ENCODE measurements at places on chromosomes 11 and 22.

- no peak for DNase-seq
Observed at GRCh38 chr11:90635151-90635550, 412.3 kb upstream of the CHORDC1 start.

DNA sequence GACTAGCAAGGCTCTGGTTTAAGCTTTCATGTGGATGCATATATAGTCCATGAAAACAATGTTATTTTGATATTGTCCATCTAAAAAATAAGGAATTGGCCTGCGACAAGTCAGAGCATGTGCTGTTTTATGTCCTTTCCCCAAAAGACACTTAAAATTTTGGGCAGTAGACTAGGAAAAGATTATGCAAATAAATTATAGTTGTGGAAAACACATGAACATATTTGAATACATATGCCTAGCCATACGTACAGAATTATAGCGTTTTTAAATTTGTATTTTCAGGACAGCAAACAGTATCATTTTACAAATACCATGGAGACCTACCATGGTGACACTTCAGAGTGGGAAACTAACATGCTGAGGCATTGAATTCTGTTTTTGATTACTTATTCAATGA, 113.8 kb upstream of the SLC5A12 start:
- no peak for DNase-seq

DNA sequence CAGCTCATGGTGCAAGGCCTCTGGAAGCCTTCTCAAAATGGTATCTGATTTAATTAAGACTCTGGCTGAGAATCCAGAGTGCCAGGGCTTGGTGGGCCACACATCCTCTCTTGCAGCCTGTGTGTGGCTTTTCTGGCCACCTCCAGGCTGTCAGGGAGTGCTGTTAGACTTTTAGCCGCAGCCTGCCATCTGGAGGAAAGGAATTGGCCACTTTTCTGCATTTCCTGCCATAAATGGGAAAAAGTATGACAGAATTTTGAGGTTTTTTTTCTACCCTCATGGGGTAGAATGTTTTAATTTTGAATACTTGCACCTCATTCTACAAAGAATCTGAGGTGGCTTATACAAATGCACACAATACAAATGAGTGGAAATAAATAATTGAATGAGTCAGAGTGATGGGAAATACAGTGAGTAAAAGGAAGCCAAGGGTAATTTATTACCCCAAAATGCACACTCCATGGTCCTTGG, 218.4 kb downstream of the ADAMTS15 start:
- no peak for DNase-seq

GRCh38 chr11:122163053-122163819, 47.2 kb upstream of the BLID start:
- DNase-seq = no peak

DNA sequence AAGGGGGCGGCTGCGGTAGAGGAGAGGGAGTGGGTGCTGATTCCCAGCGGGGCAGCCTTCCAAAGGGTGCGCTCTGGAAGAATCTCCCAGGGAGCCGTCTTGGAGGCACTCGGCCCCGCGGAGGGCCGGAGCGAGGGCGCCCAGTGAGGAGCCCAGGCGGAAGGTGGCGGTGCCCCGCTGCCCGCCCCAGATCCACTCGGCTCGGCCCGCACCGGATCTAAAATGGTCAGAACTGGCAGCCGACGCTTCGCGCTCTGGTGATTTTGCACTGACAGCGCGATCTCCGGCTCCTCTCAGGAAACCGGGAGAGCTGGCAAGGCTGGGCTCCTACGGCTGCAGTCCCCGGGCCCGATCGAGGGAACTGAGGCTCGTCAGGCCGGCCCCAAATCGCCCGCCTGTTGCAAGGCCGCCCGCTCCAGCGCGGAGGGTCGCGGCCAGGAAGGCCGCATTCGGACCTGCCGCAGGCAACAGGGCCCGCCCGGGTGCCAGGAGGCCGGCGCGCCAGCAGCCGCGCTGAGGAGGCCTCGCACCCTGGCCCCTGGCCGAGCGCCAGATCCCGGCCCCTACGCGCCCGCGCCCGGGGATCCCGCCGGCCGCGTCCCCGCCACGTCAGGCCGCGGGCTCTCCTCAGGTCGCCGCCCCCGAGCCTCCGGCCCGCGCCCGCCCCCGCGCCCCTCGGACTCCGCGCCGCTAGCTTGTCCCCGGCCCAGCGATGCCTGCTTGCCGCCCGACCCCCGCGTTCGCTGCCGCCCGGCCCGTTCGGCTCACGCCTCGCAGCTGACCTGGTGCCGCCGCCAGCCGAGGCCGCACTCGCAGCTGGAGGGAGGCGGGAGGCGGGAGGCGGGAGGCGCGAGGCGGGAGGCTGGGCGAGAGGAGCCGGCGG, at the start of gene KLHL22:
Gene KLHL22, minus strand, starts transcription at position 818 of the 883 bp plus-strand sequence. CDS start 6,584 bp downstream, outside the sequence.
- no peak for DNase-seq

GRCh38 chr11:16793511-16793910, 55.1 kb downstream of the C11orf58 start:
- no peak for DNase-seq

DNA sequence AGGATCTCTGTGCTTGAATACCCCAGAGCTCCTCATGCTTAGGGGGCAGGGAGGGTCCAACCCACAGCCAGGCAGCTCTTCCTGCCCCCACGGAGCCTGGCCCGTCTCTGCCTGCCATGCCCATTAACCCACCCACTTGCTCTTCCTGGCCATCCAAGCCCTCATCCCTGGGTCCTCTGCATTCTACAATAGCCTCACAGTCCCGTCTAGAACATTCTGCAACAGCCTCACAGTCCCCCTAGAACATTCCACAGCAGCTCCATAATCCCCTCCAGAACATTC, 15.1 kb downstream of the TSPAN32 start:
- DNase-seq = no peak

GRCh38 chr11:12806113-12806512, 131.9 kb downstream of the TEAD1 start:
- no peak for DNase-seq

GRCh38 chr11:8260202-8260966, 3.3 kb downstream of the LMO1 start:
- DNase-seq = no peak

GRCh38 chr11:111445586-111445985, 66.5 kb upstream of the POU2AF1 start:
- no peak for DNase-seq

- no peak for DNase-seq
Observed at GRCh38 chr11:112085822-112086421, 634 bp downstream of the TIMM8B start.

GRCh38 chr22:21564411-21564810, 3.1 kb upstream of the UBE2L3 start:
- DNase-seq = no peak

DNA sequence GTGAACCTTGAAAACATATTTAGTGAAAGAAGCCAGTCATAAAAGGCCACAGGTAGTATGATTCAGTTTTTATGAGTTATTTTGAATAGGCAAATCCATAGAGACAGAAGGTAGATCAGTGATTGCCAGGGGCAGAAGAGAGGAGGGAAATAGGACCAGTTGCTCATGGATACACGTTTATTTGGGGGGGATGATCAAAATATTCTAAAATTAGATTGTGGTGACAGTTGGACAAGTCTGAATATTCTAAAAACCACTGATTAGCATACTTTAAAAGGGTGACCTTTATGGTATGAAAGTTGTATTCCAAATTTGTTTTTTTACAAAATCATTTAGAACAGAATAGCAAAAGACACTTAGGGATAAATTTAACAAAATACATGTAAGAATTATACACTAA, 28.6 kb downstream of the QSER1 start:
- no peak for DNase-seq

- no peak for DNase-seq
Observed at GRCh38 chr22:39935612-39936011, 24.6 kb upstream of the TMA7B start.

- DNase-seq = no peak
Observed at GRCh38 chr11:9228091-9228490, 37.1 kb downstream of the DENND5A start.

- DNase-seq = no peak
Observed at GRCh38 chr11:14417617-14418374, 58.8 kb upstream of the RRAS2 start.

- no peak for DNase-seq
Observed at GRCh38 chr22:20196094-20196842, 45.4 kb upstream of the CCDC188 start.

DNA sequence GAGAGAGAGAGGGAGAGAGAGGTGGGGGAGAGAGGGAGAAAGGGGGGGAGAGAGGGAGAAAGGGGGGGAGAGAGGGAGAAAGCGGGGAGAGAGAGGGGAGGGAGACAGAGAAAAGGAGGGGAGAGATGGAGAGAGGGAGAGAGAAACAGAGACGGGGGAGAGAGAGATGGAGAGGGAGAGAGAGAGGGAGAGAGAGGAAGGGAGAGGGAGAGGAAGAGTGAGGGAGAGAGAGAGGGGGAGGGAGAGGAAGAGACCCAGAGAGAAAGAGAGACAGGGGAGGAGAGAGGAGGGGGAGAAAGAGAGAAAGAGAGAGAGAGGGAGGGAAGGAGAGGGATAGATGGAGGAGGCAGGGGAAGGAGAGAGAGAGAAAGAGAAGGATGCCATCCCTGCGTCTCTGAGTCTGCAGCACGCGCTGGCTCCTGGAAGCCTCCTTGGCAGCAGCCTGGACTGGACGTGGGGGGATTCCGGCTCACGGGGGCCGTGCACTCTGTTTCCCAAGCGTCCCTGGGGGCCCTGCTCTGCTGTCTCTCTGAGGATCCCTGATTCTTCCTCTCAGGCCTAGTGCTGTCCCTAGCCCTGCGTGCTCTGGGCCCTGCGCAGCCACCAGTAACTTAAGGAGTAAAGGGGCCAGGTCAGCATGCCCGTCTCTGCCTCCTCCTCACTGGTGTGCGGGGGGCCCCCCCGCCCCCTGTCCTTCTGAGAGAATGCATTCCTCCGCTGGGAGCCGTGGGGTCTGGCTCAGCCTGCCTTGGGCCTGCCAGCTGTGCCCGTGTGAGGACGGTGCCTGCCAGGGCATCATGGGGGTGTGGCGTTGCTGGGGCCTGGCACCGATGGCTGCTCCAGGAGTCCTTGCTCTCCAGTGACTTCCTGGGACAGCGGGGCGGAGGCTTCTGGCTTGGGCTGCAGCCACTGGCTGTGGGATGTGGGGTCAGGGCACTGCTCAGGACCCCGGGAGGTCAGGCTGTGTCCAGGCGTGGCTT, 429.5 kb downstream of the TBC1D22A start:
- no peak for DNase-seq

- no peak for DNase-seq
Observed at GRCh38 chr11:78237293-78238046, 48.8 kb downstream of the USP35 start.

GRCh38 chr11:59756558-59756840, 1.3 kb downstream of the STX3 start:
- DNase-seq = no peak

DNA sequence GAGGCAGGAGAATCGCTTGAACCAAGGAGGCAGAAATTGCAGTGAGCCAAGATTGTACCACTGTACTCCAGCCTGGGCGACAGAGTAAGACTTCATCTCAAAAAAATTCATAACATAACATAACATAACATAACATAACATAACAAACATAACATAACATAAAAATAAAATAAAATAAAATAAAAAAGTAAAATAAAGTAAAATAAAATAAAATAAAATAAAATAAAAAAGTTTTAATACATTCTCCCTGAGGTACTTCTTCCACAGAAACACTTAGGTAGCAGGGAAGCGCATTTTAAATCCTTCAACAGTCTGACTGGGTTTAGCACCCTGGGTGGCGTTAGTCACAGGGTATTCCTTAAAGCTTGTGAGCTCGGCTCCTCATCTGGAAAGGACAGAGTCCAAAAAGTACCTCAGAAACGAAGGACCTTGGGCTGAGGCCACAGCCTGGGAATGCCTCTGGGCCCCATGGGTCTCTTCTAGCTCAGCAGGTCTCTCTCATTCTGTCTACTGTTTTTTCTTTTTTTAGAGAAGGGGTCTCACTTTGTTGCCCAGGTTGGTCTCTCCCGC, 41.7 kb downstream of the MICAL3 start:
- DNase-seq = no peak

DNA sequence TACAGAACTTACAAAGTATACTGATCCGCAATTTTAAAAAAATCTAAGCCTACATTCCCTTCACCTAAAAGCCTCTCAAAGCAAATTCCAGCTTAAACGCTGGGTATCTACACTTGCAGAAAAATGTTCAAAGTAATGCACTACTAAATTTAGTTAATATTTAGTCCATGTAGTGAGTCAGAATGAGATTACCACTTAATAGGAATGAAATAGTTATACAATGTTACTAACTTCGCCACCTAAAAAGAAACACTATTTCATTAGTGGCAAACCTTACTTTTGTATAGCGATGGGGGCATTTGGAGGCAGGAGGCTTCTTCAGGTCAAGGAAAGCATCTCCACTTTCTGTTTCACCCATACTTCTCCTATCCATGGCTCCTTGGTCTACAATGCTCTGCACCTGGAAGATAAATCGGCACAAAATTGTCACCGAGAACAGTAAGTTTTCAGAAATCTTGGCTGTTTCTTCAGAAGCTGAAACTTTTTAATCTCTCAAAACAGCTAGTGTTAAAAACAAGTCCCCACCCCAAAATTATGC, 1.2 kb downstream of the EIF4ENIF1 start:
- DNase-seq = no peak

DNA sequence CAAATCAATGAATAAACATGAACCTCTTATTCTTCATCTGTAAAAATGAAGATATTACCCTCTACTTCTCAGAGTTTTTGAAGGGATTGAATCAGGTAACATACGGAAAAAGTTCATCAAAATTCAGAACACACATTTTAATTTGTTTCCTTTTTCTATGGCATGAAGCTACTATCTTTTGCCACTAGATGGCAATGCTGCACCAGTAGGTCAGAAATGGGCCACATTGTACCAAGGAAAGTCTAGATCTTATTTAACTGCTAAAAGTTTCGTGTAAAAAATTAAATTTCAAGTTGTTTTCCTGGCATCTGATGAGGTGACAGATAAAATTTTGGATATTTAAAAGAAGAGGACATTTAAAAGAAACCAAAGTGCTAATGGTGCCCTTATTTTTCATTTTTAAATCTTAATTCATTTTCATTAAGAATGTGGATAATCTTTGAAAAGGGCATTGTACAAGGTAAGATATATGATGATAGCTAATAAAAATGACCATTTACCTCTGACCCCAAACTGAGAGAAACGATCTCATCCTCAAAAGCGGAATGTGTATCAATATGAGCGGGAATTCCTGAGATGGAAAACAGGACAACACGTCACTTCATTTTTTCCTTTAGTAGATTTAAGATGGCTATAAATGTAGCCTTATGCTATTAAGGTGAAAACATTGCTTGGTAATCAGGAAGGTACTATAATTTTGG, 16.1 kb downstream of the ALKBH8 start:
- DNase-seq = no peak

GRCh38 chr11:12999597-12999996, 9.5 kb upstream of the RASSF10 start:
- DNase-seq = no peak

GRCh38 chr11:115049796-115050195, 371.5 kb downstream of the NXPE2 start:
- DNase-seq = no peak

DNA sequence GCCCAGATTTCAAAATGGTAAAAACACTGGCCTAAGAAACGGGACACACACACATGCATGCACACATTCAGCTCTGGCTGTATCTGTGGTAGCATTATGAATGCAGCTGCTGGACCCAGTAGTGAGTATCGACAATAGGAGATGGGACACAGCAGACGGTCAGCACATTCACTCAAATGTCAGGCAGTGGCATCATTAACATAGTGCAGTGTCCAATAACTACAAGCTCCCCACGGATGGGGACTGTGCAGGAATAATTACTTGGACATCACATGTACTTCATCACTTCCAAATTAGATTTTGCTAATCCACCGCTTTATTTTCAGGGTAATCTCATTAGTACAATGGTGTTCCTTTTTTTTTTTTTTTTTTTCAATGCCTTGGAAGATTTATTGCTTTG, 109.5 kb downstream of the FANCF start:
- no peak for DNase-seq

All from stimulated activated CD8-positive, alpha-beta memory T cell treated with anti-CD3 and anti-CD28 coated beads, Interleukin-15, amount 100 ng/mL, for 4 hours (primary cell).